Uterus (tissue), 4 donors: ENCODE measurements at places on chromosomes 16 and 17.

- no peak for DNase-seq
Measured at GRCh38 chr16:12310286-12310685, 333.8 kb downstream of the SNX29 start.

GRCh38 chr17:60901806-60902205, 224.2 kb downstream of the BCAS3 start:
- no peak for DNase-seq

DNA sequence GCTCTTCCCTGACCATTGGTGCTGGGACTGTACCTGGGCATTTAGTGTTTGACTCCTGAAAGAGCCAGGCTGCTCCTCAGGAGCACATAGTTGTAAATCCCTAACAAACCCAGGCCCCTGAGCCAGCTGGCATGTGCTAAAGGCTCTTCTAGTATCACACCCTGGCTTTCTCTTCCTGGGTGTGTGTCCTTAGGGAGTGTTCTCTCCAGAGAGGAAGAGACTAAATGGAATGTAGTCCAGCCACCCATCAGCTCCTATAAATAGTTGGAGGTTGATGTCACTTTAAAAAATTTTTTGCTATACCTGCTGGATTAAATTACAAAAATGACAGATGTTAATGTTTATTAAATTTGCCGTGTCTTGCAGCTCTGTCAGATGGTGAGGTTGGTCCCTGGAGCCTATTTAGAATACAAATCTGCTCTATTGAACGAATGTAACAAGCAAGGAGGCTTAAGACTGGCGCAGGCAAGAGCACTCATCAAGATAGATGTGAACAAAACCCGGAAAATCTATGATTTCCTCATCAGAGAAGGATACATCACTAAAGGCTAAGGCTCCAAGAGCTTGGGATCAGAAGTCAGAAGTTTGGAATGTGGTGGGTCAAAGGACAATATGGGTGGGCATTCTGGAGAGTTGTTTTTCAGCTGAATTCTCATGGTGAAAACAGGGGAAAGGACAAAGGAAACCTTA, 13.1 kb upstream of the DUSP14 start:
- DNase-seq = no peak

DNA sequence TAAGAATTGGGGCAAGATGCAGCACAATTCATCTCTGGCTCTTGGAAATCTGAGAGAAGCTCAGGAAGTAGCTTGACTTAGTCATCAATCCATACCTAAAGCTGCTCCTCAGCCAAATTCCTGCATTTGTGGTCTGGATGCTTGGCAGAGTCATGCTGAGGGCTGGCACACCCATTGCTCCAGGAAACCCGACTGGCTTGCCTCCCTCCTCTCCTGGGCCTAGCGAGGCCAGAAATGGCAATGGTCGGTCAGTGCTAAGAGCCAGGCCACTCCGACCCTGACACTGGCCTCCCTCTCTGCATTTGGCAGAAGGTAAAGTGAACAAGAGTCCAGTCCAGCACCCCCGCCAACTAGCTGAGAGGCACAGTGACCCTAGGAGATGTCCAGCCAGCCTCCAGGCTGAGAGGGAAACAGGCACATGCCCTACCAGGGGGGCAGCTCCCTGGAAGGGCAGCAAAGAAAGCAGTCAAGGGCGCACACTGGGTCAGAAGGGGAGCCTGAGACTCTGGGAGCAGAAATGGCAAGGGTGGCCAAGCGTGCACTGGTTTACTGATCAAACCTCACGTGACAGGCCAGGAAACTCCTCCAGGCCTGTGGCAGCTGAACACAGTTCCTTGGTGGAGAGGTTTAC, 10.0 kb downstream of the POLDIP2 start:
- DNase-seq = no peak

DNA sequence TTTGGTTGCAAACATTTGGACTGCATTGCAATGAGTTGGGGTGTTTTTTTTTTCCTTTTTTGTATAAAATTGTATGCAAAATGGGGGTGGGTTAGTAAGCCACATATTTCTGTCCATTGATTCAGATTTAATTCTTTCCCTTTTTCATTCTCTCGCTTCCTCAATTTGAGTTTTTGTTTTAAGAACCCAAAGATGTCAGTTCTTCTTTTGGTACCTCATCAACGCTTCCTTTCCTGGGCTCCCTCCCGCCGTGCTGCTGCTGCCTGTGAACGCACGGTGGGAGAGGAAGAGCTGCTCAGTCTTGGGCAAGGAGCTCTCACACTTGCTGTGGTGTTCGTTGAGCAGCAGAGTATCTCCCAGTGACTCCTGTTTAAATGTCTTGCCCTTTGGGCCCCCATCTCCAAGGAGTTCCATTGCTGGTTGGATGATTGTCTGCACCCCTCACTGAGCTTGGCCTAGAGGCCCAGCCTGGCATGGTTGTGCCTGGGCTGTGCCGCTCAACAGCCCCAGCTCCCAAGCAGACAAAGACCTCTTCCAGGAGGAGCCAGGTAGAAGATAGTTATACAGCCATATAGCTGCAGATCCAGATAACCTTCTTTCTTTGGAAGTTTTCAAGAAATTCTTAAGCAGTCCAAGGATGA, 13.6 kb downstream of the UBFD1 start:
- DNase-seq = no peak
